Naive thymus-derived CD8-positive, alpha-beta T cell (primary cell): ENCODE measurements at places on chromosomes 5 and 9. TPM values are rescaled to one million over a fixed set of nuclear protein-coding genes. Genes with fewer than 3 reads are reported as not detected.

The FLT4 gene
- total RNA-seq, result 40.6 TPM

GRCh38 chr5:40409601-40410000 lies 270.1 kb upstream of the PTGER4 start:
- H3K36me3 ChIP-seq, result no peaks in the 10 kb centered on the region
- H3K4me1 ChIP-seq, result peaks cover 67% of the 10 kb centered on the region
- peak overlapping the region; percentile 99 for H3K27ac ChIP-seq
- peak overlapping the region; percentile 85 for H3K4me3 ChIP-seq
- H3K27me3 ChIP-seq, result no peaks in the 10 kb centered on the region
- peak; percentile 58 for DNase-seq

GRCh38 chr5:80468131-80468530 lies 19.8 kb upstream of the FAM151B start:
- no peaks in the 10 kb centered on the region for H3K4me1 ChIP-seq
- H3K27me3 ChIP-seq, result no peaks in the 10 kb centered on the region
- DNase-seq, result no peak
- no peak overlapping the region for H3K4me3 ChIP-seq
- H3K36me3 ChIP-seq, result peaks cover 57% of the 10 kb centered on the region

DNA sequence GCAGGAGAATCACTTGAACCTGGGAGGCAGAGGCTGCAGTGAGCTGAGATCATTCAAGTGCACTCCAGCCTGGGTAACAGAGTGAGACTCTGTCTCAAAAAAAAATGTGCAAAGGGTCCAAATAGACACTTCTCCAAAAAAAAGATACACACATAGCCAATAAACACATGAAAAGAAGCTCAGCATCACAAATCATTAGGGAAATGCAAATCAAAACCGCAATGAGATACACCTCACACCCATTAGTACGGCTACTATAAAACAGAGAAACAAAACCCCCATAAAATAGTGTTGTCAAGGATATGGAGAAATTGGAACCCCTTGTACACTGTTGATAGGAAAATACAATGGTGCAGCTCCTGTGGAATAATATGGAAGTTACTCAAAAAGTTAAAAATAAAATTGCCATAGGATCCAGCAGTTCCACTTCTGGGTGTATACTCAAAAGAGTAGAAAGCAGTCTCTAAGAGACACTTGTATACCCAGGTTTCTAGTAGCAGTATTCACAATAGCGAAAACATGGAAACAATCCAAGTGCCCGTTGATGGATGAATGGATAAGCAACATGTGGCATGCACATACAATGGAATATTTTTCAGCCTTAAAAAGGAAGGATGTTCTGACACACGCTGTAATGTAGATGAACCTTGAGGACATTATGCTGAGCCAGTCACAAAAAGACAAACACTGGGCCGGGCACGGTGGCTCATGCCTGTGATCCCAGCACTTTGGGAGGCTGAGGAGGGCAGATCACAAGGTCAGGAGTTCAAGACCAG lies 57.2 kb upstream of the PPARGC1B start:
- peaks cover 7% of the 10 kb centered on the region for H3K36me3 ChIP-seq
- H3K4me3 ChIP-seq, result no peak overlapping the region
- no peak overlapping the region for H3K27ac ChIP-seq
- H3K27me3 ChIP-seq, result peaks cover 2% of the 10 kb centered on the region
- no peak for DNase-seq
- H3K4me1 ChIP-seq, result no peaks in the 10 kb centered on the region
